ENCODE measurements at places on chromosomes 4 and X.

- DNase-seq, result no peak
These were observed 70.9 kb upstream of the ENPP6 start for GRCh38 chr4:184288451-184289178.

- no peak for DNase-seq
These were observed 27.8 kb upstream of the MXRA5 start for GRCh38 chrX:3374108-3374800.

DNA sequence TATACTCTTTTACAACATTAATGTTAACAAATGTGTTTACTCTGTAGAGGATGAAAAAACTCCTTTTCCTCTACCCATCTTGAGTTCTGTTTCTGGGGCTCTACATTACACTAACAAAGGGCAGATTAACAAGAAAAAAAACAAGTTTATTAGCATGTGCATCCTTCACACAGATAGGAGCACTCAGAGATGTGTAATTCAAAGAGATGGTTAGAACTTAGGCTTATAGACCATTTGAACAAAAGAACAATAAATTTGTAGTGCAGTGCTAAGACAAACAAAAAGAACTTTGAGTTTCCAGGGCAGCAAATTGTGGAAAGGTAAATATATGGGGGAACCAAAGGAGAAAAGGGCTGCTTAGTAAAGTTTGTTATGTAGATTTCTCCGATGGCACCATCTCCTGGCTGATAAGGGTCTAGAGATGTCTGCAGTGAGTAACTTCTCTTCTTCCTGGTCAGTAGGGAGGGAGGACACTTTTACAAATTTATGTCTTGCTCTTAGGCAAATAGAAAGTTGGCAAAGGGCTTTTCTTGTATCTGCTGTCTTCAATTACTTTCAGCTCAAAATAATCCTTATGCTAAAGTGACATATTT is 1249.9 kb upstream of the TENM3 start:
- DNase-seq, result no peak

GRCh38 chrX:105120463-105120862 is 100.0 kb downstream of the TEX13A start:
- no peak for DNase-seq

- DNase-seq, result no peak
These were observed 63.7 kb downstream of the CLDN22 start for GRCh38 chr4:183256343-183256742.

DNA sequence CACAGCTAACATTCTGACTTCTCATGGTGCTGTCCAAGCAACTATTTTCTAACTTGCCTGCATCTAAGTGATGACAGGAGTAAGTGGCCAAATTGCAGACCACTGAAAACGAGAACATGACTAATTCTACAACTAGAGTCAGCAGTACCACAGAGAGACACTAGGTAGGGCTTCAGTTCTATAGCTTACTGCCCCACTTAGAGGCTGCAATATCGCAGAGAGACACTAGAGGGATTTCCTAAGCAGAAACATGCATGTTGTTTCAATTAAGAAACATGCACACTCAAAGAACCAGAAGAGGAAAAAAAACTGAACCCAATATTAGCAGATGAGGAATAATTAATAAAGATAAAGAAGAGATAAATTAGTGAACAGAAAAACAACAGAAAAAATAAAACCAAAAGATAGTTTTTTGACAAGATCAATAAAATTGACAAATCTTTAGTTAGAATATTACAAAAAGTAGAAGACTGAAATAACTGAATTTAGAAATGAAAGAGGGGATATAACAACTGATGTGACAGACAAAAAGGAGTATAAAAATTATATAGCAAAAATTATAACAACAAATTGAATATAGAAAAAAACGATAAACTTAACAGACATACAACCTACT is 100.8 kb downstream of the SPIN4 start:
- DNase-seq, result no peak

DNA sequence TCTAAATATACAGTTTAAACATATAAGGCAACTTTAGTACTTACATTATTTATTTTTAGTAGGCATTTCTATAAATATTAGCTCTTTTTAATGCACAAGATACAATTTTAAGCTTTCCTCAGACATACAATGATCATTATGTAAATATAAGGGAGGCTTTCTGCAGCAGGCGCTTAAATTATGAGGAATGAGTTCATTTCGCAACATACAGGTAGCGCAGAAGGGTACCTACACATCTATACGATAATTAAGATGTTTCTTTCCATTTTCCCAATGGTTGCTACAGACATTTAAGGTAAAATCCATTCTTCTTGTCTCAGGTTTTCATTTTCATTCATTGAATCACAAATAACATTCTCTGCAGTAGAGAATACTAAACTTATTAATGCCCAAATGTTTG is 1.2 kb downstream of the AASDH start:
- DNase-seq, result no peak

DNA sequence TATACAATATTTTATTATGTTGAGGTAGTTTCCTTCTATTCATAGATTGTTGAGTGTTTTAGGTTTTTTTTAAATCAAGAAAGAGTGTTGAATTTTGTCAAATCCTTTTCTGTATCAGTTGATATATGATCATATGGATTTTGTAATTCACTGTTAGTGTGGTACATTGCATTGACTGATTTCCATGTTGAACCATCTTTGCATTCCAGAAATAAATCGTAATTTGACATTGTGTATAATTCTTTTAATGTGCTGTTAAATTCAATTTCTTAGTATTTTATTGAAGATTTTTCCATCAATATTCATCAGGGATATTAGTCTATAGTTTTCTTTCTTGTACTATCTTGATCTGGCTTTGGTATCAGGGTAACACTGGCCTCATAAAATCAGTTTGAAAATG is 103.8 kb downstream of the LRBA start:
- no peak for DNase-seq

- no peak for DNase-seq
These were observed 134.9 kb downstream of the STOX2 start for GRCh38 chr4:184039963-184040383.

- no peak for DNase-seq
These were observed 232.7 kb downstream of the ARHGAP24 start for GRCh38 chr4:85707611-85708010.

DNA sequence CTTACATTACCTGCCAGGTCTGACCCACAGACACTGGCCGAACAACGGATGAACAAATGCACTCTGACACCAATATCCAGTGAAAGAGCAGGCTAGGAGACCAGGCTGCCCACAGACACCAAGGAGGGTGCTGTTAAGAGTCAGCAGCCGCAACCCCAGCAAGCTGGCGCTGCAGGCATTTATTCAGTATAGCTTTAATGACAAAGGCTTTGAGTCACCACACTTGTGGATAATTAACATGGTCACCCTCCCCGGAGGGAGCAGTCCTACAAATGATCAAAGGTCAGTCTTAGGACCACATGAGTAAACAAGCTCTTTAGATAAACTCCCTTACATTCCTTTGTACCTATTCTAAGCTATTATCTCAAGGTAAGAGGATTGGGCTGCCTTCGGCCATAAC is 368.5 kb upstream of the GRID2 start:
- no peak for DNase-seq

DNA sequence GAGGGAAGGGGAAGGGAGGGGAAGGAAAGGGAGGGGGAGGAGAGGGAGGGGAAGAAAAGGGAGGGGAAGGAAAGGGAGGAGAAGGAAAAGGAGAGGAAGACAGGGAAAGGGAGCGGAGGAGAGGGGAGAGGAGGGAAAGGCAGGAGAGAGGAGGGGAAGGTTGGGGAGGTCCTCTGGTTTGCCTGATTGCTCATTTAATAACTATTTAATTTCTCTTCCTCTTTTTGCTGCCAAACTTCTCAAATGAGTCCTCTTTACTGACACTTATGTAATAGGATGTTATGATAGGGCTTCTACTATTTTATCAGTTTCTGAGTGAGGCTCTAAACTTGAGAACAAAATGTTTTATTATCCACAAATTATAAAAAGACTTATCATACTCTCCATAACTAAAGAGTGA is 35.4 kb upstream of the PPA2 start:
- no peak for DNase-seq

DNA sequence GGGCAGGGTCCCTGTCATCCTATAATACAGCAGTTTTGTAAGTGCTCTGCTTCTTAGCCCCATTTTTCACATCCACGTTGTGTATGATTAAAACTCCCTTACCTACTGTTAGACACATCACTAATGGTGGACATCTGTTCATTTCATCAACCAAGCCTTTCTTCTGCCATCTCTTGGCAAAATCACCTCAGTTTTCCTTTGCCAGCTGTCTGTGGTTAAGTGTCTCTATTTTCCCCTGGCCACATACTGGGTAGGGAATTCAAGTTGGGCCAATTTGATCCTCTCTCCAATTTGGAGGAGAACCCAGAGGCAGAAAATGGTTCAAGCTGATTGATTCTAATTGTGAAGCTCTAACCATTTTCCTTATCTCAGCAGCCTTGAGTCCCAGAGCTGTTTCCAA is 436.1 kb downstream of the PCDH7 start:
- DNase-seq, result no peak

- no peak for DNase-seq
These were observed 34.3 kb downstream of the OR13H1 start for GRCh38 chrX:131577999-131578734.

GRCh38 chrX:110049096-110049495 is 46.2 kb downstream of the TMEM164 start:
- DNase-seq, result no peak
